ENCODE measurements at places on chromosomes 4 and X.

- no peak for DNase-seq
Measured at GRCh38 chr4:102541697-102542096, 40.5 kb downstream of the NFKB1 start.

GRCh38 chr4:40957281-40957680 is 207.5 kb downstream of the NSUN7 start:
- no peak for DNase-seq

DNA sequence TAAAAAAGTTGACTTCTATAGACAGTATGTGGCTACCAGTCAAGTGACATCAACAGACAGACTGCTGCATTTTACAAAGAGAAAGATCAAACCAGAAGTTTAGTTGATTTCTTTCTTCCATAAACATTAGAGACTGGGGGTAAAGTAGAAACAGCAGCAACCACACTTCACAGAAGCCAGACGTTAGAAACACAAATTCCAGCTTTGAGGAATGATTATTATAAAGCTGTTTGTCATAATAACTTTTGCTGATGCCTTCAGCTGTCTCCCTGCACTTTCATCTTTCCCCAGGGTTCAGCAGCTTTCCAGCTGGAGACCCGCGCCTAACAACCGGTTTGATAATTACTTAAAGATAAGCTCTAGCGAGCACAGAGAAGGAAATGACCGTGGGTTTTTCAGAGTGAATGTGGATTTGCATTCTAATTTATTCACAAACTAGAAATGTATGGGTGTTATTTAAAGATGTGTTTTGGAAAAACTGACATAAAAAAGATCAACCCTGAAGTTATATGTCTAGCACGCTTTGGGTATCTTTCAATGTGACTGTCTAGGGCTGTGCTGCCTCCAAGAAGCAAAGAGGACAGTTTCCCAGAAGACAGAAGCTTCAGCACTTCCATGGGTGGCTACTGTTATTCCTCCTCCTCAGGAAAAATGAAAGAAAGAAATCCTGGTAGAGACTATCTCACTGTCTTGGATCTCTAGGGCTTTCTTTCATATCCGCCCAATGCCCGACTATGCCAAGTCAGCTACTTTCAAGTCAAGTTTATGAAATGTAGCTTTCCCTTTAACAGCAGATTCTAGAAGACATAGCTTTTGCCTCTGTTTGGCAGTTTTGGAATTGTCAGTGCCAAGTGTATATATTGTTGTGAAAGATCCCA is 15.0 kb upstream of the ENAM start:
- DNase-seq = no peak

- no peak for DNase-seq
Measured at GRCh38 chr4:153265306-153266047, 61.2 kb downstream of the TRIM2 start.

DNA sequence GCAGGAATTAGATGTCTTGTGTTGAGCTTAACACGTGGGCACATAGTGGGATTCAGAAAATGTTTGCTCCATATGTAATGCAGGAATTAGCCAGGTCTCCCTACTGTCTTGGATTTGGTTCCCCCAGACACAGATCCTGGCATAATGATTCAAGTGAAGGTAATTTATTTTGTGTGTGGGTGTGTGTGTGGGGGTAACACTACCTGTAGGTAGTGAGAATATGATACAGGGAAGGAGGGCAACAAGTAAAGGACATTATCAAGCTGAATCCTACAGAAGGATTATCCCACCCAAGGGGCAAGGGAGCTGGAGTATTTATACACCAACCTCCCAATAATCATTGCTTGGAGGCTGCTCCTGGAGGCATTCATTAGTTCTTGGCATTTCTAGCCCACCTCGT is 101.4 kb downstream of the NHS start:
- no peak for DNase-seq

DNA sequence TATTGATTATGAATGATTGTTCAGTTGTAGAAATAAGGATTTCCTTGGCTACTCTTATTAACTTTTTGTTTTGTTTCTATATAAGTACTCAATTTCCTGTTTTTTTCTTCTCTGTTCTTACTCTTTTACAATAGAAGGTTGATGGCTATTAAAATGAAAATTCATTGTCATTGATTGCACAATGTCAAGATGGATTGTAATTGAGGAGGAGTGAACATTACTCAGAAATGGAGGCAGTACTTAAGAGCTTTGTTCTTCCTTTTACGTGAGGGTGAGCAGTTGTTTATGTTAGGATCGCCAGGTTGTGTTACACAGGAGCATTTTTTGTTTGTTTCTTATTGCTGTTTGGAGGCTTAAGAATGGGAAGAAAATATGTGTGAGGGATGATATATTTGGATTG is 2062.4 kb downstream of the ARAP2 start:
- DNase-seq = no peak

DNA sequence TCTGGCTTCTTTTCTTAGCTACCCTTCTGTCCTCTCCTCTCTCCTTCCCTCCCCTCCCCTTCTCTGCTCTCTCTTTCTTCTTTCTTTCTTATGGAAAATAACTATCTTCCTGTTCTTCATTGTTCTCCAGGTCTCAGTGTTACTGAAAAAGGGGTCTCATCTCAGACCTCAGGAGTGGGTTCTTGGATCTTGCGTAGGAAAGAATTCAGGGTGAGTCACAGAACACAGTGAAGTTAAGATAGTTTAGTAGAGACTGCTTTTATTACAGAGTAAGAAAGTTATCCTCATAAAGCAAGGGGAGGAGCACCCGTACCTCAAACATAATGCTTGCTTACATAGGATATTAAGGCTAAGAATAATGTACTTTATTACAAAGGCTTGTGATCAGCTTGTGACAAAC is 31.8 kb upstream of the CWH43 start:
- no peak for DNase-seq

- DNase-seq = no peak
Measured at GRCh38 chr4:62028745-62029144, 828.6 kb downstream of the ADGRL3 start.

DNA sequence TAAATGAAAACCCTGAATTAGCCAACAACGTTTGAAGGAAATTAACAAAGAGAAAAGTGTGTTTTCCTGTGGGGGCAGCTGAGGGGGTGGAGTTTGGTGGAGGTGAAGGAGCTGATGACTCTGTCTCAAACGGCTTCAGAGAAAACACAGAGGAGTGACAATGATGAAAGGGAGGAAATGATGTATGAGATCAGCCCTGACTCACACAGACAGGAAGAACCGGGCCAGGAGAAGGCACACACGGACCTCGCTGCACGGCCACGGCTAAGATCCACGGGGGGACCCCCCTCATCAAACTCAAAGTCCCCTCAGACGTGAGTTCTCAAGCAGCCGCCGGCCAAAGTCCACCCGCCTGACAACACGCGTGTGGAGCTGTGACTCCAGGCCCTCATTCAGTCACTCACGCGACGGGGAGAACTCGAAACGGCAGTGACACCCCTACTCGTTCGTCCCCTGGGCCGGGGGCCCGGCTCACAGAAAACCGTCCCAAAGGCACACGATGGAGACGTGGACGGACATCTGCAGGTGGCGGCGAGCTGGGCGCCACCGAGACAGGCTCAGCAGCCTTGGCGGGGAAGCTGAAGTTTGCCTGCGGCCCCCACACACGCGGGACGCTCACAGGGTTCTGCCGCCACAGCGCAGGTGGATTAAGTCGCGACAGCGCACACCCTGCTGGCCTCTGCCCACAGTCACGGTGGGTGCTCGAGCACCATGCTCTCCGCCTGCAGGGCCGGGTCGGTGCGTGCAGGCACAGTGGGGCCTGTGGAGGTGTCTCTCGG is 28.8 kb downstream of the PPP2R3B start:
- no peak for DNase-seq

- DNase-seq = no peak
Measured at GRCh38 chr4:152197211-152197610, 338.7 kb downstream of the FBXW7 start.

DNA sequence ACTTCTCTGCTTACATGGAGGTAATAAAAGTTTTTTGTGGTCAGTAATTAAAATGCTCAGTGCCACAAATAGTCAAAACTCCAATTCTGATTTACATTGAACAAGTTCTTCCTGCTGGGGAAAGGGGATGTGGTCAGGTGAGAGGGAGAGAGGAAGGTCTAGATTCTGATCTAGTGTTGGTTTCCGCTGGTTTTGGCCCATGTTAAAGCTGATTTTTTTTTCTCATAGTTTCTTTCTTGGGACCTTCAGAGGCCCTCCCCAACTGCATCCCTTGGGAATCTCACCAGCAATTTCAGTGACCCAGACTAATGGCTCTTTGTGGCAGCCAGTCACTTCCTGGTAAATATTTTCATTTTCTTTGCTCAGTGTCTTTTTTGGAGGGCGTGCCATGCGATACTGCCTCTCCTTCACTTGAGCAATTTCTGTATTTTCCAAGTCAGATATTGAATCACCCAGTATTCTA is 332.7 kb downstream of the RAPGEF2 start:
- DNase-seq = no peak

GRCh38 chrX:20217906-20218305 is 48.8 kb downstream of the RPS6KA3 start:
- no peak for DNase-seq

DNA sequence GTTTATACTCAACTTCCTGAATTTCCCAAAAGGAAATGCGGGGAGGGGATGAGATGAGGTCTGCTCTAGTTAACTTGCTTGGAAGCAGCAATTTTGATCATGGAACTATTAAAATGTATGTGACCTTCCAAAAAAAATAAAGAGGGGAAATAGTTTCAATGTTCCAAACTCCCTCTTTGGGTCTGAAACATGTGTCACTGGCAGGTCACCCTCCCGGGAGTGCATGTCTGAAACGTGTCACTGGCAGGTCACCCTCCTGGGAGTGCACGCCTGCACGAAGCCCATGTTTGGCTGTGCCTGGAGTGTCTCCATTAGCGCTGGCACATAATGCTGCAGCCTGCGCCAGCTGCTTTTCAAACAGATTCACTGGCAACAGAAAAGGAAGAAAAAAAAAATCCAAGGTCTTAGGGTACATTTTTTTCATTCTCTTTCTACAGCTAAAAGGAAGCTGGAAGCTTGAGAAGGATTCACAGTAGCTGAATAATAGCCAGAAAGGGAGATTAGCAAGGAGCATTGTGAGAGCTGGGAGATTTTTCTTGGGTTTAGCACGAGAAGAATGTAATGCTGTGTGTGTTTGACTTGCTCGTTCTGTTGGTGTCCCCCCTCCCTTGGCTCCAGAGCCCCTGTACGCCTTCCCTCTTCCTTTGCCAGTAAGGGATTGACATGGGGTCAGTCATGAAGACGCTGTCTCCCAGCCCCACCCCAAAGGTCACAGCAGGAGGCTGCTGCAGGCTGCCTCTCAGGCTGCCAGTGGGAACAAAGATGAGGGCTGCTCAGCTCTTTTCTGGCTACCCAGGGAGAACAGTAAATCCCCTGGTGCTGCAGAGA is 39.2 kb upstream of the TLR3 start:
- DNase-seq = no peak

DNA sequence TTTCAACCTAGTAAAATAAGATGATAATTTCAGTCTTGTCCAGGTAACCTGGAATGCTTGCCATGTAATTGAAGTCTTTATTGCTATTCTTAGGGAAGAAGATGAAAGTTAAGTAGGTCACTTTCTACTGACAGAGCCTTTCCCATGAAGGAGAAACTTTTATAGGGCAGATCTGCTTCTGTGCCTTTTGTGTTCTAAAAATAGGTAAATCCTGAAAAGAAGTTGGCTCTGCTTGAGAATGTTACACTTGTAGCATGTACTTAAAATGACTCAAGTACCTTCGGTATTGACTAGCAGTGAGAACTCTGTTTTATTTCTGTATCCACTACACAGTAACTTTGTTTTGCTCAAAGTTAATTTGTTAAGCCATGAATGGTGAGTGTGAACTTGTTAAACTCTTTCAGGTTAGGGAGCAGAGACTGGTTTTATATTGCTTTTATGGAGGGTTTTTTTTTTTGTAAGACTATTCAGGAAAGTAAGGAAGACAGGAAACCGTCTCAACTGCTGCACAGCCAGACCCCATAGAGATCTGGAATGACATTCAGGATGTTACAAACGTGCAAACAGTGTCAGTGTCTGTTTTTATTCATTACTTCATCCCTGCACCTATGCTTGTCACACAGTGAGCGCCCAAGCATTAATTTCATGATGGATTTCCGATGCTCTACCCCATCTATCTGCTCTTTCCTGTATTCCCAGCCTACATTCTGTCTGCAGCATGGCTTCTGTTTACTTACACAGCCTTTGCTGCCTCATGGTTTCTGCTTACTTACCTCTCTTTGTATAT is 53.0 kb downstream of the SEPTIN11 start:
- no peak for DNase-seq

- DNase-seq = no peak
Measured at GRCh38 chr4:154230091-154230490, 261.5 kb downstream of the DCHS2 start.

GRCh38 chr4:98802770-98803198 is 126.1 kb downstream of the EIF4E start:
- no peak for DNase-seq

Data from smooth muscle cell of the brain vasculature (primary cell).